HFFc6 (cell line): ENCODE measurements at places on chromosomes 2 and 18. TPM values are rescaled to one million over a fixed set of nuclear protein-coding genes. Genes with fewer than 3 reads are reported as not detected.

The HOXD8 gene
- 3.9 to 5.1 TPM (median 4.5 TPM) in 3 replicates for total RNA-seq

The MAL gene
- total RNA-seq: not detected in 2 replicates

The D2HGDH gene
- 16.2 to 17.5 TPM (median 16.3 TPM) in 3 replicates for total RNA-seq

The MC5R gene
- not detected in 3 replicates for total RNA-seq

The PRKD3 gene
- 19.8 and 25.4 TPM in 2 replicates for total RNA-seq

The ZSWIM2 gene
- 0.09 to 0.19 TPM in 2 of 3 replicates, not detected in the other for total RNA-seq

The TMEM214 gene
- 118 to 146 TPM (median 130 TPM) in 3 replicates for total RNA-seq

The HRH4 gene
- not detected in 3 replicates for total RNA-seq

The BARD1 gene
- total RNA-seq: 9.7 to 15.6 TPM (median 13.9 TPM) in 3 replicates

The C2orf92 gene
- 0.91 to 2.4 TPM (median 1.8 TPM) in 3 replicates for total RNA-seq

The CRYGD gene
- not detected in 3 replicates for total RNA-seq

The CNDP1 gene
- not detected in 3 replicates for total RNA-seq

The RBFA gene
- total RNA-seq: 24.8 to 29.5 TPM (median 25.4 TPM) in 3 replicates

The POTEI gene
- not detected in 3 replicates for total RNA-seq

The CYB5A gene
- 67.3 to 73.7 TPM (median 68.2 TPM) in 3 replicates for total RNA-seq

The LHCGR gene
- not detected in 3 replicates for total RNA-seq

The HDAC4 gene
- total RNA-seq: 10.1 and 13.0 TPM in 2 replicates

The SERPINB13 gene
- total RNA-seq: not detected in 3 replicates

The FER1L5 gene
- not detected in 3 replicates for total RNA-seq
